ENCODE measurements at places on chromosomes 5 and 9.

GRCh38 chr5:10588779-10589447, 25.0 kb downstream of the ANKRD33B start:
- no peak for DNase-seq

- no peak for DNase-seq
Measured at GRCh38 chr9:114158482-114159130, 3.3 kb downstream of the COL27A1 start.

GRCh38 chr9:76255781-76256455, 138.3 kb downstream of the RFK start:
- peak; percentile 16 for DNase-seq

DNA sequence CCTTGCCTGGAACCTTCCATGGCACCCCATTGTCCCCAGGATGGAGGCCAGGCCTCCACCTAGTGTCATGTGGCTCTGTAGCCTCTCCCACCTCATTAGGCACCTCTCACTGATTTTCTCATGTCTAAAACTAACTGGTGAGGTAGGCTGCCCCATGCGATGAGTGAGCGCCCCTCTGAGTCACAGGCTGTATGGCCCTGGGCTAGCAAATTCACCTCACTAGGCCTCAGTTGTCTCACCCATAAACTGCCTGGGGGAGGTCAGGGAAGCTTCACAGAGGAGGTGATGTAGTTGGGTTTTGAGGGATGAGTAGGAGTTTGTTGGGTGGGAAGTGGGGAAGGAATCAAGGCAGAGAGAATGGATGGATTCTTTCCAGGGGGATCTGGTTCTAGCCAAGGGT, 8.8 kb downstream of the RXRA start:
- DNase-seq: no peak

- DNase-seq: no peak
Measured at GRCh38 chr5:132215329-132215728, 12.3 kb downstream of the P4HA2 start.

- DNase-seq: no peak
Measured at GRCh38 chr9:75889977-75890471, 449 bp upstream of the PCSK5 start.

GRCh38 chr9:120412425-120412951, 167.5 kb downstream of the CDK5RAP2 start:
- DNase-seq: peak; percentile 51

GRCh38 chr9:92342825-92343488, 17.2 kb downstream of the CENPP start:
- no peak for DNase-seq

DNA sequence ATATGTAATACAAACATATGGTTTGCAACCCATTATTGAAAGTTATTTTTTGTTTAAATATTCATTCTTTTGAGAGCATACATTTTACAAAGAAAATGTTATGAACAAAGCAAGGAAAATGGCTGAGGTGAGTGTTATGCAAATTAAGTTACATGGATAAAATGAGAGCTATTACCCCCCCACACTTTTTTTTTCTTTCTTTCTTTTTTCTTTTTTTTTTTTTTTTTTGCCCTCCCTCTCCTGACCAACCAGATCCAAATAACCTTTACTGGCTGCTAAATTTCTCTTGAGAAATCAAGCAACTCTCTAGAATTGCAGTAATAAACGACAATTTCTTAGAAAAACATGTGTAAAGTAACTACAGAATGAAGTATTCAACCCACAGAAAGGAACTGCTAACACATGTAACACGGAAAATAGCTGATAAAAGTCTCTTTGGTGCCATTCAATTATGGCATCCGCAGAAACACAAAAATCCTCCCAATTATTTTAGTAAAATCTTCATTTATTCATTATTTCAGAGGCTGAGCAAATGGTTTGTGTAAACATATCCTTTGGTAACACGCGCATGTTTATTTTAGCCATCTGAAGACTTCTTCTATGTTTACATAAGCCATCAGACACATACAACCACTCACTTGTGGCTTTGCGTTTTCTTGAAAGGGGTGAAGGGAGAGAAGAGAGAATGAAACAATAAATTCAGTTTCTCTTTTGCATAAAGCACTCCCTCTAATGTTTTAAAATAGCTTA, 216.1 kb downstream of the NFIB start:
- DNase-seq: no peak

GRCh38 chr5:1826235-1826980, 25.2 kb downstream of the NDUFS6 start:
- no peak for DNase-seq

DNA sequence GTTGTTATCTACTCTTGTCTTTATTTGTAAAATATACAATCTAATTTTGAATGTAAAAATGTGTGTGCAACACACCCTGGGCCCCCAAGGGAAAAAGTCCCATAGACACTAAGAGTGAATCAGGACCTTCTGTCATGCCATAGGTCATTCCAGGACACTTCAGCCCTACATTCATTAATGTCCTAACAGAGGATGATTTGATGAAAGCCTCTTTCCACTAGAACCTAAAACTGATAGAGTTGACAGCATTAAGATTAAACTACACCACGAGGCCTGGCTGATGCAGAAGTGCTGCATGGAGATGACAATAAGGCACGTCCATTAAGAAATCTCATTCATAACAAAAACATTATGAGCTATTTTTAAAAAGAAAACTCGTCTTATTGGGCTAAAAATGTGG, 46.2 kb downstream of the FRMD3 start:
- no peak for DNase-seq

DNA sequence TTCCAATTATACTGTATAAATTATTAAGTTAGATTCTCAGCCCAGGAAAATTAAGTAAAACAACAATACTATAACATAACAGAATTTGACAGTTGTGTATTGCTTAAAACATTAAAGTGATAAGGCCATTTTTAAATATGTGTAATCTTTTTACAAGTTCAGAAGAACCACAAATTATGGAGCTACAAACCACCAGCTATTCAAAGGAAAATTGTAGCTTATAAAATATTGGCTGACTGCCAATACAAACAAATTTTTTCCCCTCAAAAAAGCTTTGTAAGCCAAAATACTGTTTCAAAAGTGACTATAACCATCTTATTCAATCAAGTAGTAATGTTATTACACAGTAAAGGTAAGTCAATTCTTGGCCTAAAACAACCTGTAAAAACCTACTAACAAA, 21.9 kb downstream of the STRBP start:
- DNase-seq: no peak

- DNase-seq: no peak
Measured at GRCh38 chr5:120260651-120261050, 203.4 kb upstream of the PRR16 start.

DNA sequence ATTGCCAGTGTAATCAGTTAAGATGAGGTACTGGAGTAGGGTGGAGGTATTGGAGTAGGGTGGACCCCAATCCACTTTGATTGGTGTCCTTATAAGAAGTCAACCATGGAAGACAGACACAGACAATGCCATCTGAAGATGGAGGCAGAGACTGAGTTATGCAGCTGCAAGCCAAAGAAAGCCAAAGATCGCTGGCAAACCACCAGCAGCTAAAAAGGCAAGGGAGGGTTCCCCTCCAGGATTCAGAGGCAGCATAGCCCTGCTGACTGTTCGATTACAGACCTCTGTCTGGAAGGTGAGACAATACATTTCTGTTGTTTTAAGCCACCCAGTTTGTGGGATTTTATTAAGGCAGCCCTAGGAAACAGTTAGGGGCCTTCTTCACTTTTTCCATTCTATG, 30.5 kb upstream of the CKMT2 start:
- no peak for DNase-seq

DNA sequence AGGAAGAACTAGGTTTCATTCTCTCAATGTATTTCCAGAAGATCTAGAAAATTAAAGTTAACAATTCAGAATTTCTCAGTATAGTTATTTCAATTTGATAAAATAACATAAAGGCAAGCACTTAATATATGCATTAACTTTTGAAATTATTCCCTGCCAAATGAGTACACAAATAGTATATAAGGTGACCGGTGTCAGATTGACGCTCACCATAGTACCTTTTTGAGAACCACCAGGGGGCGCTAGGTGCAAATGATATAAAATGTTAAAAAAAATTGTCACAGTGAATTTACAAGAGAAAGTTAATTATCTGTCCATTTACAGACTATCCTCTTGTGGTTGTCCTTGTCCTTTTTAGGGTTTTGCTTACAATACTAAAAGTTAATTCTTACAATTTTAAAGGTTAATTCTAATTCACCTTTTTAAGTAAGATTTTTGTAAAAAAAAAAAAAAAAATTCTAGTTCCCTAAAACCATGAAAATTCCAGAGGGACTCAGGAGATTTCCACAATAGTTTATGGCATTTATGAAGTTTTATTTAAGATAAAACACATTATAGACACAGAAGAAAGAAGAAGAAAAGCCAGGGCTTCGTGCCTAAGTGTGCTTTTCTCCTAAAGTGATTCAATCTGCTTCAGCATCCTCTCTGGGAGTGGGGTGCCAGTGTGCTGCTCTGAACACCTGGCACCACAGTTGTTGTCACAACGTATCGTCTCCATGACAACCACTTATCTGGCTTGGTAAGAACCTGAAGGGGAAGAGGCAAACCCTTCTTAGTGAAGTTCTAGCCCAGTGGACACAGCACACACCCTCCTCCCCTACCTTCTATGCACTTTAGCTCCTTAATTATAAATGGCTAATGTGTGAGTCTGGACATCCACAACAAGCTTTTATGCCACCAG, 1.7 kb downstream of the ADAMTS16 start:
- peak; percentile 74 for DNase-seq

DNA sequence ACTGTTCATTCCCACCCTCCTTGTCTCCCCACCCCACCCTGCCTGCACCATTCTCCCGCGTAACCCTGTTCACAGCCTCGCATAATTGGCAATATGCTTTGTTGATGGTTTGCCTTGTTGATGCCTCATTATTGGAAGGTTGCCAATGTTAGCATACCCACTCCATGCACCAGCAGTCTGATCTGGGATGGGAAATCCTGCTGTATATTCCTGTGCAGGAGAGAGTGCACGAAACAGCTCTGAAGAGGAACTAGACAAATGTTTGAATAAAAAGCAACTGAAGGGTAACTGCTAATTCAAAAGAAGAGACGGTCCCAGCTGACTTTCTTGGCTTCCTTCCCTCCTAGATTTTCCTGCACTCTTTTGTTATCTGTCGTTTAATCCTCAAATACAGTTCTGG, 271.7 kb upstream of the TLE4 start:
- DNase-seq: no peak

DNA sequence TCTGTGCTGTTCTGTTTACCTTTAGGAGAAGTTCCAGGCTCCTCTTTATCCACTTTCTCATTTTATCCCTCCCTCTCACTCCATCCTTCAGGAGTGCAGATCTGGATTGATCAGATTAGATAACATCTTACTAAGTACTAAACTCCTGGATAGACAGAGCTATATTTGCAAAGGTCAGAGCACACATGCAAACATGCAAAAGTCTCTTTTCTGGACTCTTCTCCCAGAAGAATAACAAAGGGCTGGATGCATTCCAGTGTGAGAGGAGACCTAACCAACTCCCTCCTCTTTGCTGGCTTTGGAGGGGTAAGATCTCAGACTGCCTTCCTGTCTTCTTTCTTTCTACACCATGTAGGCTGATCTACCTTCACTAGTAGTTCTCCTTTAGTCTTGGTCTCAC, 21.4 kb downstream of the GARNL3 start:
- DNase-seq: no peak

DNA sequence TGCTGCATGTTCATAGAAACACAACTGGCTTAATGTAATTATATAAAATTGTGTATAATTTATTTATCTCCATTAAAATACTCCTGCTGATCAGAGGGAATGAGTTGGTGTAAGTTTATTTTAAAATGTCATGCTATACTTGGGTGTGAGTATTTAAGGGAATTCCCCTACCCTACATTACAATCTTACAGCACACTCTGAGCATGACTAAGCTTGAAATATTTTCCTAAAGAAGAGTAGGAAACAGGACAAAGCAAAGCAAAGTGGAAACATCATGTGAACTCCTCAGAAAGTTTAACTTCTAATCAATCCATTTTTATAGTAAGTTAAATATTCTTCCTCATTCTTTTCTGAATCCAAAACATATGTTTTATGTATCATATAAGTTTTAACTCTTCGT, 1271.3 kb downstream of the EFNA5 start:
- DNase-seq: no peak

- DNase-seq: peak; percentile 57
Measured at GRCh38 chr9:68609901-68610415, 69.3 kb upstream of the TMEM252 start.

DNA sequence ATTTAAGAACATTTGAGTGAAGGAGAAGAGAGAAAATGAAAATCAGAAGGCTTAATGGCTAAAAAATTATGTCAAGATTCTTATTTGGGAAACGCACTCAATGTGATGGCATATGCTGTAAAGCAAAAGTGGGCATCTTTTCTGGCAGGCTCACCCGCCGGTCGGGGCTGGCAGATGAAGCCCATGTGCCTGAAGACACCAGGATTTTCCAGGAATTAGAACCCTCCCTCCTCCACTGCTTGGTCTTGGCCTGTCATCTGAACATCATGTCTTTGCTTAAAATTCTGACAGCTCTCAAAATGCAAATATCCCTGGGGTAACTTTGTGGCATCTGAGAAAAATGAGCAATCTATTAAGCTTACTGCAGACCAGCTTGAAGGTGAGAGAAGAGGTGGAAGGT, 337.9 kb downstream of the IRX1 start:
- DNase-seq: no peak

DNA sequence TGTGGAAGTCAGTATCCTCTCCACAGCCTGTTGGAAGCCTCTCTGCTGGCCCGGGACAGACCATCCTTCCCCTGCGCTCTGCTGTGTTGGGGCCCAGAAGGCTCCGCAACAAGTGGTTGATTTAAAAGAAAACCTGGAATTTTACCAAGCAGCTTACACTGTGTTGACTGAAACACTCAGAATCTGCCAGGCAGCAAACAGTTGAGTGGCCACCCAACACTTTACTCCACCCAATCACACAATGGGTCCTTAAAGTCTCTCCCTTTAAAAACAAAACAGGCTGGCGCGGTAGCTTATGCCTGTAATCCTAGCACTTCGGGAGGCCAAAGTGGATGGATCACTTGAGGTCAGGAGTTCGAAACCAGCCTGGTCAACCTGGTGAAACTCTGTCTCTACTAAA, 28.0 kb upstream of the DMRT3 start:
- no peak for DNase-seq

Measured in renal pelvis (tissue), 12 donors.